ENCODE measurements at places on chromosomes 16 and 17.

DNA sequence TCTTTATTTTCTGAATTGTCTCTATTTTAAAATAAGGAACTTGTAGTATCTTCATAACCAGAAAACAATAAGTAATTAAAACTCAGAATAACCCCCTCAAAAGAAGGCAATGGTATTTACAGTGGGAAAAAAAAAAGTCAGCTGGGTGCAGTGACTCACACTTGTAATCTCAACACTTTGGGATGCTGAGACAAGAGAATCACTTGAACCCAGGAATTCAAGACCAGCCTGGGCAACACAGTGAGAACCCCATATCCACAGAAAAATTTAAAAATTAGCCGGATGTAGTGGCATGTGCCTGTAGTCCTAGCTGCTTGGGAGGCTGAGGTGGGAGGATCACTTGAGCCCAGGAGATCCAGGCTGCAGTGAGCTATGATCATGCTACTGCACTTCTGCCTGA, 33.5 kb downstream of the ADAM11 start:
- DNase-seq = no peak

- no peak for DNase-seq
These were observed 47.6 kb downstream of the IL21R start for GRCh38 chr16:27449434-27450195.

GRCh38 chr17:4512156-4513112, 13.8 kb downstream of the SPNS2 start:
- DNase-seq = no peak

DNA sequence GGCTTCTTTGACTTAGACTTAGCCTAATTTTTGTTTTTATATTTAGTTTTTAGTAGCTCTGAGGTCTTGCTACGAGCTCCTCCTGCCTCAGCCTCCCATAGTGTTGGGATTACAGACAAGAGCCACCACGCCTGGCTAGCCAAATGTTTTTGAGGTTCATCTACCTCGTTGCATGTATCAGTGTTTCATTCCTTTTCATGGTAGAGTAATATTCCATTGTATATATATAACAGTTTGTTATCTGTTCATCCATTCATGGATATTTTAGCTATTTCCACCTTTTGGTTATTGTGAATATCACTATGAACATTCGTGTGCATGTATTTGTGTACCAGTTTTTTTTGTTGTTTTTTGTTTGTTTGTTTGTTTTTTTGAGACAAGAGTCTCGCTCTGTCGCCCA, 12.2 kb downstream of the NOL11 start:
- DNase-seq = no peak

DNA sequence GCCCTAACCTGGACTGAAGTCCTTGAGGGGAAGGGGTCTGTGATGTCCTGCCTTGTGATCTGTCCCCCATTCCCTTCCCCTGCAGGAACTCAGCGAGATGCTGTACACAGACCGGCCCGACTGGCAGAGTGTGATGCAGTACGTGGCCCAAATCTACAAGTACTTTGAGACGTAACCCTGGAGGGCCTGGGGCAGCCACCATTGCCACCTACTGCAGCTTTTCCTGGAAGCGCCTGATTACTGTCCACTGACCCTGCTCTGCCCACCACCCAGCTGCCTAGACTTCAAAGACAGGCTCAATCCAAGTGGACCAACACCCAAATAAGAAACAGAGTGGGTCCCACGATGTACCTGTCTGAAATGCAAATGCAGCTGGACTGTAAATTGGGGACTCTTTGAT, 153.4 kb downstream of the LGALS9B start:
- DNase-seq = no peak

DNA sequence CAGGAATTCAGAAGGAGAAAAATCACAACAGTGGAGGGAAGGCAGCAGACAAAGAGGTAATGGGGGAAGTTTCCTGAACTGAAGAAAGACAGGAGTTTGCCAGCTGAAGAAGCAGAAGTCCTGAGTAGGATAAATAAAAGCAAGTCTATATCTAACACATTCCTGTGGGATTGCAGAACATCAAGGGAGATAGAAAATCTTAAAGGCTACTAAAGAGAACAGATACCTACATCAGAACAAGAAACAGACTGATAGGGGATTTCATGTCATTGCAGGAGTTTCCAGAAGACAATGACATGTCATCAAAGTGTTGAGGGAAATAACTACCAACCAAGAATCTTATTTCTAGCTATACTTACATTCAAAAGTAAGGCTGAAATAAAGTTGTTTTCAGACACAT, 21.3 kb upstream of the CRYBA1 start:
- DNase-seq = no peak

GRCh38 chr17:22669721-22670120, 977.4 kb downstream of the KCNJ18 start:
- no peak for DNase-seq

- no peak for DNase-seq
These were observed 1.2 kb downstream of the HDAC5 start for GRCh38 chr17:44121997-44122815.

GRCh38 chr17:79794659-79795511, 2.0 kb downstream of the CBX8 start:
- DNase-seq = no peak

DNA sequence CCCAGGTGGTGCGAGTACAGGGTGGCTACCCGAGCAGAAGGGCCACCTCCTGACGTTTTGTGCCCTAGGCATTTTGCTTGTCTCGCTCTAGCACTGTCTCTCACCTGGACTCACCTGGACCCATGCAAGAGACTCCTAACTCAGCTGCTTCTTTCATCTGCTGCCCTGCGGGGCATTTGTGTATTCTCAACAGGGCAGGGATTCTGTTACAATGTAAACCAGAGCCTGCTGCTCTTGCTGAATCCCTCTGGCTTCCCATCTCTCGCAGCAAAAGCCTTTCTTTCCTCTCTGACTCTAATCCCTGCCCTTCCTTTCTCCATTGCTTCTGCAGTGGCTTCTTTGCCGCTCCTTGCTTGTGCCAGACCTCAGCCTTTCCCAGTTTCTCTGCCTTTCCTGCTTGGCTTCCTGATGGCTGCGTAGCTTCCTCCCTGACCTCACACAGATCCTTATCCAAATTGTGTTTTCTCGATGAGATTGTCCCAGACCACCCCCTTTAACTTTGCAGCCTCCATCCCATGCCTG, 10.2 kb downstream of the ARSG start:
- DNase-seq = no peak

DNA sequence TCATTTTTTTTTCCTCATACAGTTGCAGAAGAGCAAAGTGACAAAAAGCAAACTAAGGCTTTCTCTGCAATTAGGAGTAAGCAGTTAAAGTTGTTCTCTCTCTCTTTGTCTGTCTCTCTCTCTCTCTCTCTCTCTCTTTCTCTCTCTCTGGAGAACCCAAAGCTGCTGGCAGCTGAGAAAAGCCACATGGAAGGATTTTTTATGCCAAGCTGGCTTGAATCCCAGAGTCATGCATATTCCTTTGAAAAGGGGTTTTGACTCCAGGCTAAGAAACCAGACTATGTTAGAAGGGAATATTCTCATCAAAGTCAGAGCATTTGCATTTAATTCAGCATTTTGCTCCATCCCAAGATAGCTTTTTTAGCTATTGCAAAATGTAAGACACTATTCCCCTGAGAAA, 1114.2 kb upstream of the GOT2 start:
- DNase-seq = no peak

DNA sequence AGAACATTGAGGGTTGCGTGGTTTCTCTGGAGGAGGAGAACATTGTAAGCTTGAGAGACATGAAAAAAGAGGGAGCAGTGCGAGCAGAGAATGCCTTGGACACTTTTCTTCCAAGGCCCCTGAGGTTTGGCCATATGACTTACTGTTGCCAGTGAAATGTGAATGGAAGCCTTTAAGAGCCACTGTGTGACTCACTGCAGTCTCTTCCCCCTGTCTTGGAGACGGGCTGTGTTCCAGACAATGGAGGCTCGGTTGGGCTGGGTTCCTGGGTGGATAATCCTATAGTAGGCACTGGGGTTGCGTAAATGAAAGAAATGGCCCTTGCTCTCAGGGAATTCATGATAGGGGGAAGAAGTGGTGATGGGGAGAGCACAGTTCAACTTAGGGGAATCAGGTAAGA, 75.5 kb downstream of the SHISA9 start:
- DNase-seq = no peak

DNA sequence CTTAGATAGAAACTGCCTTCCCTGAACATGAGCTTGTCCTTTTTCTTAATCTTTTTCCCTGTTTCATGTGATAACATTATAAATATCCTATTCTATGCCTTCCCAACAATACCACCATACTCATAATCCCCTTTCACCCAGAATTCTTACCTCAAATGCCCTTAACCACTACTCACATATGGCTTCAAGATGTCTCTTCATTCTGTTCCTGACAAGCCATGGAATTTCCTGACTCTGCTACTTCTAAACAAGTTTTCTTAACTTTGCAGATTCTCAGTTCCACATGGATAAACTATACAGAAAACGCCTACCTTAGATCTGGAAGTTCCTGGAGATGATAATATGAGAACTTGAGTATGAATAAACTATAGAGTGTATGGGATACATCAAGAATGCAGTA, 1217.8 kb downstream of the CDH8 start:
- no peak for DNase-seq

DNA sequence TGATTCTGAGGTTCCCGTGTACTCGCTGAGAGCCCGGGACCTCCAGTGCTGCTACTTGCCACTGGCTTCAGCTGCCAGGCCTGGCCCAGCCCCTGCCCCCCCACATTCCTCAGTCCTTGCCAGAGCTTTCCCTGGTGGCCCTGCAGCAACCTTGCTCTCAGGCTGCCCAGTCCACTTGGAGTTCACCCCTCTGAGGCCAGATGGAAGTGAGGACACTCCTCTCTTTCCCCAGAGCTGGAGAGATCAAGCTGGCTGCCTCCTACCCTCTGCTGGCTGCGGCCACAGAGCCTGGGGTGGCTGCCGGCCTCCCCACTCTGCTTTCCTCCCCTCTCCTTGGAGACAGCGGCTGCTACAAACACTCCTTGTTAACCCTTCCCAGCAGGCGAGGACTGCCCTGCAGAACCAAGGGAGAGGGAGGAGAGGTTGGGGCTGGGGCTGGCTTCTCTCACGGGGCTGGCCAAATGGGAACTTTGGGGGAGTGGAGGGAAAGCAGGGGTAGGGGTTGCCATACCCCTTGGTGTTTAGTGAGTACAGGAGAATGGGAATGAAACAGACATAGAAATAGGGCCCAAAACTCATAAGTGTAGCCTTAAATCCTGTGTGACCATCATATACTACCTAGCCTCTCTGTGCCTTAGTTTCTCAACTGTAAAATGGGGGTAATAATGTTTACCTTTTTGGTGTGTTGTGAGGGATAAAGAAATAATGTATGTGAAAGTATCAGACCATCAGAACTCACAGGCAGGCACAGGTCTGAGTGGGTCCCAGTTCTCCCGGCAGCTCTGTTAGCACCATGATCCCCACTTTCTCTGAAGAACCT, at the start of gene GAS2L2:
Gene GAS2L2 (minus strand): TSS at position 295 of the 820 bp plus-strand sequence. CDS start 389 bp downstream, outside the sequence.
- DNase-seq = no peak

GRCh38 chr17:62801553-62802114, 6.5 kb downstream of the MARCHF10 start:
- DNase-seq = no peak

DNA sequence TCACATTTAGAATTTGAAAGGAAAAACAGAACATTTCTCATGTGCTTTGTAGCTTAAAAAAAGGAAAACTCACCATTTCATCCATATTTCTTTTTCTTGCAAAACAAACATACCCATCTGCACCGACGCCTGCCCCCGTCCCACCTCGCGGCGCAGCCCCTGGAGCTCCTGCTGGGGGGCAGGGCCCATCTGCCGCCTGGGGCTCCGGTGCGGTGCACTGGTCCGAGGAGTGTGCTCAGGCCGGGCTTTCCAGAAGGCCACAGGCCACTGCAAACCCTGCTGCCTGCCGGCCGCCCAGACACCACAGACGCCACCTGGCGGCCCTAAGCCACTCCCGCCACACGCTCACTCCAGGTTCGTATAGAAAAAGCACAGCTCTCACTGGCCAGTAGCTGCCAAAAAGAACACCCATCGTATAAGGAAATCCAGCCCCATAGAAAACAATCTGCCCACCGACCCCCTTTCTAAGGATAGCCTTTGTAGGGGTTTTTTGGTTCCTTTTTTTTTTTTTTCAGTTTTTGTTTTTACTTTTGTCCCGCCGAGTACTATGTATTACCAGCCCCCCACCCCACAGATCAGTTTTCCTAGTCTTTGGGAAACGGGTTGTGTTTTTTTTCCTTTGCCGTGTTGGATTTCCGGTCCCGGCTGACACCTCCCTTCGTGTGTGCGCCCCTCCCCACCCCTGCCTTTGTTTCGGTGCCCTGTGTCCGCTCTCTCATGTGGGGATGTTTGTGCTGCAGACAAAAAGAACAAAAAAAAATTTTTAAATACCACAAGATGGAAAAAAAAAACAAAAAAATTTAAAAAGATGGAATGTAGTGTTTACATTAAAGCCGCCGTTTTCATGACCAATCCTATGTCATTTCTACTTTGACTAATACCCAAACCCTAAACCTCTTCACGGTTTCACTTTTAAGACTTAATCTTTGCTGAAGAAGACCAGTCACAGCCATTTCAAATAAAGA, 68.8 kb downstream of the AMFR start:
- peak; percentile 74 for DNase-seq

DNA sequence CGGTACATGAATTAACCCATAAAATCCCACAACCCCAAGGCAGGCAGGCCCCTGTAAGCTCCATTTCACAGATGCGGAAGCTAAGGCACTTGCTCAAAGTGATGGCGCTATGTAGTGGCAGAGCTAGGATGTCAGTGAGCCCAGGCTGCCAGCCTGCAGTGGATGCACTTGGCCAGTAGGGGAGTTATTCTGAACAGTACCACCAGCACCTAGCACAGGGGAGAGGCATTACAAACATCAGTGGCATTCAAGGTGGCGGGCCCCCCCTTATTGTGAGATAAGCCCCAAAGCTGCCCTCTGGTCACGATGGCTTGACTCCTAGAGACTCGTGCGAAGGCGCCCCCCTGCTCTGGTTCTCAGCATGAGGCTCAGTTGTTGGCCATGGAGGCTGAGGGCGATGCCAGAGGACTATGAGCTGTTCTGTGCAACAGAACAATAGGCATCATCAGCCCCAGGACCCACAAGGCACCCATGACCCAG, 33.8 kb downstream of the GTF3C1 start:
- DNase-seq = peak; percentile 3

GRCh38 chr17:3982113-3982512, 17.9 kb upstream of the ATP2A3 start:
- DNase-seq = no peak

DNA sequence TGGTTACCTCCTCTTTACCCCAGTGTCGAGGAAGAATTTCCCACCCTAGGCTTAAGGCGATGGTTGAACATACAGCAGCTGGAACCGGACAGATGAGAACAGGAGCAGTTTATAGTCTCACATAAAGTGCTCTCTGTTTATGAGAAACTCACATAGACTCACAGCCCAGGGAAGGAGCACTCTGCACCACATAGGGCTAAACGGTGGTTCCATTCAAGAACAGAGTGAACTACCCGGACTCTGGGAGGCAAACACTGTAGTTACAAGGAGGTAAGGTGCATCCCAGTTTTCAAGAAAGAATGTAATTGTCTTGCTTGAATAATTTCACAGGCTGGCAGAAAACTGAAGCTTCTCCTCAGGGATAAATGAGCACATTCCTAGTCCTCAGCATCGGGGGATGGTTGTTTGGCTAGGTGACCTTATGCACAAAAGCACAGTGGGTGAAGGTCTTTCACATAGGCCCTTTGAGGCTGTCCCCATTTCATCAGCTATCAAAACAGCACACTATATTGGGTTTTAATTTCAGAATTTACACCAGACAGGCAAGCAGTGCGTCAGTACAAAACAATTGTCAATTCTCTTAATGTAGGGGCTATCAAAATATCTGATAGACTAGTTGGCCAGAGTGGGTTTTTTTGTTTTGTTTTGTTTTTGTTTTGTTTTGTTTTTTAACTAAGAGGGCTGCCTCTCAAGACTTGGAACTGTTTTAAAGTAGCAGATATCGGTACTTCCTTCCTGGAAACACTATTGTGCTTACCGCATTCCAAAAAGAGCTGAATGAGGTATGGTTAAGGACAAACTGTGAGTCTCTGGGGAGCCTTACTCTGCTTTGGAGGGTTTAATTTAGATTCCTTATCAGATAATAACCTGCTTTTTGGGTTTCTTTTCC, 918.1 kb upstream of the CDH8 start:
- no peak for DNase-seq
